Right ventricle myocardium superior (tissue), 1 donor: ENCODE measurements at places on chromosomes 16 and 17. TPM values are rescaled to one million over a fixed set of nuclear protein-coding genes. Genes with fewer than 3 reads are reported as not detected.
A peak's percentile ranks its signal among the peaks of the same experiment; 100 is the strongest.

Gene C17orf50
- total RNA-seq: not detected

Gene NME1
- total RNA-seq: 21.1 TPM

Gene TRAPPC1
- 110 TPM for total RNA-seq

Gene GCGR
- total RNA-seq: not detected

Gene OR3A2
- total RNA-seq: 0.11 TPM

- no peak for DNase-seq
These were observed 184.3 kb upstream of the TNRC6C start for GRCh38 chr17:77774182-77774581.

GRCh38 chr17:31404028-31404949 lies 12.8 kb downstream of the RAB11FIP4 start:
- DNase-seq: no peak

DNA sequence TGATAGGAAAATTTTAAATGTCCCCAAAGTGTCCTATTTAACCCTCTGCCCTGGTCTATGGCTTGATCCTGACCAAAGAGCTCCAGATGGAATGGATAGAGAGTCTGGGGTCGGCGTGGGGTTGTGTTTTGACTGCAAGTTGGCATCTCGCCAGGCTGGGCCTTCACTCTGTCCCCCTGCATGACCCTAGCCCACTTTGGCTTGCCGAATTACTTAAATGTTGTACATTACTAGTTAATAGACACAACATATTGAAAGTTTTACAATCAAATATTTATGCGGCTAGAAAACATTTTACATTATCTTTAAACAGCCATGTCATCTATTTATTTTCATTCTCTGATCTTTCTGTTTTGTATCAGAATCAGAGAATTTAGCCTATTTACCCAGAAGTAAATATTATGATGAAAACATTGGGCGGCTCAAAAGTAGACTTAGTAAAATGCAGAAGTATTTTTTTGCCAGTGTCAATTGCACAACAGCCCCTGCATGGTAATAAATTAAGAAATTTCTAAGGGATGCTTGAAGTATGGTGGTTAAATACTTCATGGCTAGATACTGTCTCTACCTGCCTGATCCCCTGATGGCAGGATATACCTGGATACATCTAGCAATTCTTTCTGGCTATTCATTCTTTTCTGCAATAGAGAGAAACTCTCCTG lies 18.8 kb upstream of the MYOCD start:
- no peak for DNase-seq

GRCh38 chr17:63481488-63481870 lies 4.6 kb downstream of the ACE start:
- no peak for DNase-seq

DNA sequence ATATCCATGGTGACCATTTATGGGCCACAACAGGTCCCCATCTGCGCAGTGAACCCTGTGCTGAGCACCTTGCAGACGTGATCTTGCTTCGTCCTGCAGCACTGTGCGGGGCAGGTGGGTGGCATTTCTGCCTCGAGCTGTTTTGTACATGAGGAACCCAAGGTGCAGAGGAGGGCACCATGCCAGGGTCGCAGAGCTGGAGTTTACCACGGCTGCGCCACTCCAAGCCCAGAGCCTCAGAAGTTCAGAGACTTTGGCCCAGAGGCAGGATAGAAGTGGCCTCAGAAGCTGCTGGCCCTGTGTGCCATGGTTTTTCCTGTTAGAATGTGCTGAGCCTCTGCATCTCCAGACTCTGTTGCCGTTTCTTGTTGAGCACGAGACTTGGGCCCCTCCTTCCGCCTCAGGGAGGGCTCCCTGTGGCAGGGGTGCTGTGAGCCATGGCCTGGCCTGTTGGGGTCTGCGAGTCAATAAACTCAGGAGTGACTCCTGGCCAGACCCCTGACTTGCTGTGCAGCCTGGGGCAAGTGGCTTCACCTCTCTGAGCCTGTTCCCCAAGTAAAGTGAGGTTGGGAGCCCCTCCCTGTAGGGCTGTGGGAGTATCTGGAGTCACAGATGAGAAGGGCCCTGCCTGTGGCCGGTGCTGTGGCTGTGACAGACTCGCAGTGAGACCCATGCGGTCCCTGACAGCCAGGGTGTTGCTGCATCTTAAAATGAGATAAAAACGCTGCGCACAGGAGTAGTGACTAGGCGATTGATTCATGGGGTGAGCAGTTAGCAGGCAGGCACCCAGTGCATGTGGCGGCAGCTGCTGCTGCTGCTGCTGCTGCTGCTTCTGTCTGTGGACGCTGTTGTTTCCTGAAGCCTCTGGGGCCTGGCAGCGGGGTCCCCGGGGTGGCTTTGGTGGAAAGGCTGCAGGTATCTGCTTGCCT lies 11.8 kb downstream of the MAP2K3 start:
- peak; percentile 77 for DNase-seq

- no peak for DNase-seq
These were observed 329.9 kb downstream of the KCNJ2 start for GRCh38 chr17:70499067-70499786.

DNA sequence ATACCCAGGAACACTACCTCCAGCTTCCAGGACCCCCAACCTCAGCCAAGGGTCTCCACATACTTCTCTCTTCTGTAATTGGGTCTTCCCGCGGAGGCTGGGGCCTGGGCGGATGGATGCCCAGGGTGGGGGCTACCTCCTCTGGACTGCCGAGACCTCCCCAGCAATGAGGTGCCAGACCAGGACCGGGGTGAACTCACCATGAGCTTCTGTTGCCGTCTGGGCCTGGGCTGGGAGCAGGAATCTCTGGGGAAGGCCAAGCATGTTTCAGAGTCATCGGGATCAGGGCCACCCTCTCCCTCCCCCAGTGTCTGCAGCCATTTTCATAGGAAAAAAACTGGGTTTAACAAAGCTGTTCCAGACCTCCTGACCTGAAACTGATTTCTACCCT lies 10.3 kb upstream of the BAHCC1 start:
- no peak for DNase-seq

GRCh38 chr17:79581324-79581932 lies 29.4 kb downstream of the RBFOX3 start:
- DNase-seq: no peak

- DNase-seq: no peak
These were observed 74.5 kb upstream of the C17orf78 start for GRCh38 chr17:37301288-37301687.
